Mononuclear cell (primary cell): ENCODE measurements at places on chromosomes 4 and X. TPM values are rescaled to one million over a fixed set of nuclear protein-coding genes. Genes with fewer than 3 reads are reported as not detected.

TGIF2LX gene
- not detected for total RNA-seq

SULT1E1 gene
- not detected for total RNA-seq

DUSP21 gene
- total RNA-seq = not detected

UGT2B10 gene
- not detected for total RNA-seq

TBX22 gene
- not detected for total RNA-seq

KIAA0232 gene
- 28.4 TPM for total RNA-seq

GPRASP2 gene
- total RNA-seq = 1.8 TPM

MEPE gene
- 0.21 TPM for total RNA-seq

ETDB gene
- total RNA-seq = not detected

GPR34 gene
- total RNA-seq = 1.5 TPM

CSAG1 gene
- total RNA-seq = not detected

ENPEP gene
- total RNA-seq = 0.73 TPM

TMEM184C gene
- total RNA-seq = 26.0 TPM

MAGEE1 gene
- 6.4 TPM for total RNA-seq

GASK1B gene
- 19.4 TPM for total RNA-seq

CC2D2A gene
- 0.63 TPM for total RNA-seq

TCEAL7 gene
- total RNA-seq = 0.21 TPM

FRMPD4 gene
- not detected for total RNA-seq

TCEAL2 gene
- total RNA-seq = 0.52 TPM

ASB5 gene
- not detected for total RNA-seq

RIBC1 gene
- 1.0 TPM for total RNA-seq

GABRB1 gene
- not detected for total RNA-seq

MAGEB17 gene
- not detected for total RNA-seq

ETDA gene
- total RNA-seq = not detected

GPR173 gene
- total RNA-seq = under 0.01 TPM

CCDC160 gene
- total RNA-seq = not detected

GPR50 gene
- not detected for total RNA-seq

ZCCHC18 gene
- total RNA-seq = 3.4 TPM

PWWP3B gene
- total RNA-seq = not detected

REPS2 gene
- total RNA-seq = 1.8 TPM

CXCL11 gene
- total RNA-seq = 0.10 TPM

ZAR1 gene
- total RNA-seq = not detected

LIN54 gene
- 16.8 TPM for total RNA-seq

HS6ST2 gene
- total RNA-seq = not detected

SPRY1 gene
- 14.1 TPM for total RNA-seq

HSD17B13 gene
- total RNA-seq = 1.6 TPM
